Esophagus mucosa (tissue), 1 donor: ENCODE measurements at places on chromosomes 13 and 19.

DNA sequence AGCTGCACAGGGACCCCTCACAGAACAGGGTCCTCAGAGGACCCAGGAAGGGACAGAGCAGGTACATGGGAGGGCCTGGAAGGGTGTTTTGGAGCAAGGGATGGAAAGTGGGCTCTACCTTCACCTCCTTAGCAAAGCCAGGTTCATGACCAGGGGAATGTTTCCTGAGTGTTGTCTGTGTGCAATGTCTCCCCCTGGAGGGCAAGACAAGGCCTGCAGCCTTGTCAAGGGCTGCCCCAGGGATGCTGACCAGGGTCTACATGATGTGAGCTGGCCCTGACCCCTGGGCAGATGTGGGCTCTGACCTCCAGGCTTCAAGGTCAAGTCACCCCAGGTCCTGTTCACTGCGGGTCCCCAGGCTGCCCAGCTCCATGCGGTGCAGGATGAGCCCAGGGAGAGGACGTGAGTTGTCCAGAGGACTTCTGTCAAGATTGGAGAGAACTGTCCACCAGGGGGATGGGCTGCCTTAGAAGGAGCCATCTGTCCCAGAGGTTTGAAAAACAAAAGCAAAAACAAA is 1.0 kb upstream of the CEACAM1 start:
- peak; percentile 79 for ATAC-seq

DNA sequence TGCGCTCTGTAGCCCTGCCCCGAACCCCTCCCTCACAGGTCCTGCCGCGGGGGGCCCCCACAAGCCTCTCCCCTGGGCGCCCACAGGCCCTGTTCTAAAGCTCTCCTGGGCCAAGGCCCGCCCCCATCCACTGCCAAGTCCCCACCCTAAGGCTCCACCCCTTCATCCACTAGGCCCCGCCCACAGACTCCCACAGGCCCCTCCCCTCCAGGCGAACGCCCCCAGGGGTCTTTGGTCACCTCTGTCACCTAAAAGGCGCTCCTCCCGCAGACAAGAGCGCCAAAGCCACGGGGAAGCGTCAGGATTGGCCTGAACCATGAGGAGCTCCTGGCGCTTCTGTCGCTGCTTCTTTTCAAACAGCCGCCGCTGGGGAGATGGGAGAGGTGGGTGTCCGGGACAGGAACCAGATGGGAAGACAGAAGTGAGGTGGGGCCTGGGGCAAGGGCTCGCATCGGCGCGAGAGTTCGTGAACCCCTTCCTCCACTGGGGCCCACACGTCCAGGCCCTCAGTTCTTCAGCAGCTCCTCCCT is 2.3 kb downstream of the TULP2 start:
- peak; percentile 13 for ATAC-seq

GRCh38 chr19:51327066-51328001 is 14.6 kb downstream of the VSIG10L start:
- peak; percentile 54 for ATAC-seq

GRCh38 chr13:29955137-29955650 is 104.8 kb upstream of the UBL3 start:
- no peak for ATAC-seq

- no peak for ATAC-seq
Observed at GRCh38 chr19:42389899-42390298, at the start of gene CNFN. TSS of gene CNFN (minus strand) at chr19:42390297. CDS start at chr19:42389037, 1,260 bp downstream.

DNA sequence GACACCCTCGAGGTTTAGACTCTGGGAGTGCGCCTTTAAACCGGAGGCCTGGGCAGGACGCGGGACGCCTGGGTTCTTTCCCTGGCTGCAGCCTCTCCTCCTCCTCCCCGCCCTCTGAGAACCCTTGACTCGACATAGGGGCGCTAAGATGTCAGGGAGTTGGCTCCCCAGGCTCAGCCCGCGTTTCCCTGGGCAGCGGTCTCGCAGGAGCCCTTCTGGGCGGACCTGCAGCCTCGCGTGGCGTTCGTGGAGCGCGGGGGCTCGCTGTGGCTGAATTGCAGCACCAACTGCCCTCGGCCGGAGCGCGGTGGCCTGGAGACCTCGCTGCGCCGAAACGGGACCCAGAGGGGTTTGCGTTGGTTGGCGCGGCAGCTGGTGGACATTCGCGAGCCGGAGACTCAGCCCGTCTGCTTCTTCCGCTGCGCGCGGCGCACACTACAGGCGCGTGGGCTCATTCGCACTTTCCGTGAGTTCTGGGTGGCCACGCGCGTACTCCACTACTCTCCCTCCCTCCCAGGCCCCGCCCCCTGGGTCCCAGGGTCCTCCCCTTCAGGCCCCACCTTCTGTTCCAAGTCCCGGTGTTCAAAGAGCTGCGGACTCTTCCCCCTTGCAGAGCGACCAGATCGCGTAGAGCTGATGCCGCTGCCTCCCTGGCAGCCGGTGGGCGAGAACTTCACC is 1.3 kb downstream of the ICAM5 start:
- peak; percentile 22 for ATAC-seq

GRCh38 chr19:18589380-18590272 is 1.0 kb downstream of the REX1BD start:
- peak; percentile 76 for ATAC-seq

DNA sequence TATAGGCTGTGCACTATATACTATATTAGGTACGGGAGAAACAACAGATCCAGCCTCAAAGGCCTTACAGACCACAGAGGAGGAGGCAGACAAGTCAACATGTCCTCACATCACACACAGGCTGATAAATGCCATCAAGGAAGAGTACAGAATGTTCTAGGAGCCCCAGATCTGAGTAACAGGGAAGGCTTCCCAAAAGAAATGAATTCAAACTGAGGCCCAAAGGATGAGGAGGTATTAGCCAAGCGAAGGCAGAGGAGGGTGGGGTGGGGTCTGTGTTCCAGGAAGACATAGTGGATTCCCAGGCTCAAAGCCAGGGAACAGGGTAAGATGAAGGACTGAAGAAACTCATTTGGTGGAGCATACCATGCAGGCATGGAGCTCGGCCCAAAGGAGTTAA is 55.1 kb downstream of the RXFP2 start:
- no peak for ATAC-seq

- ATAC-seq: peak; percentile 78
Observed at GRCh38 chr13:106570299-106570852, 2.4 kb upstream of the ARGLU1 start.

GRCh38 chr13:45718063-45718462 is 15.9 kb downstream of the CBY2 start:
- no peak for ATAC-seq

DNA sequence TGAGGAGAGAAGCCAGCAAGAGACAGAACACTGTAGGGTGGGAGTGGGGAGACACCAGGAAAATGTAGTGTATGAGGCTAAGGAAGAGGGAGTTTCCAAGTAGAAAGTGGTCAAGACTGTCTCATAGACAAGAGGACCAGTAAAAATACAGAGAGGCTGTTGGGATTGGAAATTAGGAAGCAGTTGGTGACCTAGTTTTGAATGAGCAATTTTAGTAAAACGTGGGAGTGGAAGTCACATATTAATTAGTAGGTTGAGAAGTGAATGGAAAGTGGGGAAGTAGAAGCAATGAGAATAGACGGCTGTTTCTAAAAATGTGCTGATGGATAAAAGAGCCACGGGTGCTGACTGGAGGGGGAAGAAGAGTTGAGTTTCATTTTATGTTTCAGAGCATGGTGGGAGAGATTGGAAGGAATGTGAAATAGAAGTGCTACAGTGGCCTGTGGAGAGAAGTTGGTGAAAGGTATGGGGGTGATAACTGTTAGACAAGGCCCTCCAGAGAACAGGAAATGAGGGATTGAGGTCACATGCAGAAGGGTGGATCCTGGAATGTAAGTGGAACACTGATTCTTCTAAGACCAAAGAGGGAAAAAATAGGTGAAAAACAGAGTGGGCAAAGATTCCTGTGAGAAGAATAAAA is 247.3 kb downstream of the MTUS2 start:
- no peak for ATAC-seq

DNA sequence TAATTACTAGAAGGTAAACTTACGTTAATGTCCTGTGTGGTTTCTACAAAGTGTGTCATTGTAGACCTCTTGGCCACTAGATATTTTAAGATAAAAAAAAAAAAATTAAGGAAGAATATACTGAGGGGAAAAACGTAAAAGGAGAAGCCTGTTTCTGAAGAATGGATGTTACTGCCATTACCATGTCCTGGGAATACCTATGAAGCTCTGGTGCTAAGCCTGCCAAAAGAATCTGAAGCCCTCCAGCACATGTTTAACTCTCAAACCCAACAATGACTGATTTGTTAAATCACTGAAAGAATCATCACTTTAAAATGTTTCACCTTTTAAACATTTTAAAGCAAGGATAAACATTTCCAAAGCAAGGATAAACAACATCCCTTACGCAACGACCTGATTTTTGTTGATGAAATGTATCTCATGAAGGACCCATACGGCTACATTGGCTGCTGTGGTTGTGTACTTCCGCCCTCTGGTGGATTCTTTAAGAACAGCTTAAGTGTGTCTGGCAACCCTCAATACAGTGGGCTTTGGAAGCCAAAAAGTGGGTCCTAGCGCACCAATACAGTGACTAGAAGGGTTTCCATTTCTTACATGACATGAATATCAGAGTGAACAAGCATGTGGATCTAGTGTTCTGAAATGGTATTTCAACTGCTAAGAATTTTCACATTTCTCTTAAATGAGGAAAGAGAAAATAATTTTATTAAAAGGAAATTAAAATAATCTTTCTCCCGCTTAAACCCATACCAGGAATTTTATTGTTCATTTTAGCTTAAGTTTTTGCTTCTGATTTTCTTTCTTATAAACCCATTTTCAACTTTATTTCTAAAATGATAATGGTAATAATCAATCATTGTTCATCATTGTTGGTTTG is 74.5 kb upstream of the RAP2A start:
- peak; percentile 80 for ATAC-seq

GRCh38 chr13:98503175-98504028 is 73.5 kb downstream of the STK24 start:
- no peak for ATAC-seq

- no peak for ATAC-seq
Observed at GRCh38 chr13:75404726-75405125, 77.2 kb downstream of the TBC1D4 start.

- ATAC-seq: no peak
Observed at GRCh38 chr19:16944626-16945363, 56.0 kb downstream of the F2RL3 start.

DNA sequence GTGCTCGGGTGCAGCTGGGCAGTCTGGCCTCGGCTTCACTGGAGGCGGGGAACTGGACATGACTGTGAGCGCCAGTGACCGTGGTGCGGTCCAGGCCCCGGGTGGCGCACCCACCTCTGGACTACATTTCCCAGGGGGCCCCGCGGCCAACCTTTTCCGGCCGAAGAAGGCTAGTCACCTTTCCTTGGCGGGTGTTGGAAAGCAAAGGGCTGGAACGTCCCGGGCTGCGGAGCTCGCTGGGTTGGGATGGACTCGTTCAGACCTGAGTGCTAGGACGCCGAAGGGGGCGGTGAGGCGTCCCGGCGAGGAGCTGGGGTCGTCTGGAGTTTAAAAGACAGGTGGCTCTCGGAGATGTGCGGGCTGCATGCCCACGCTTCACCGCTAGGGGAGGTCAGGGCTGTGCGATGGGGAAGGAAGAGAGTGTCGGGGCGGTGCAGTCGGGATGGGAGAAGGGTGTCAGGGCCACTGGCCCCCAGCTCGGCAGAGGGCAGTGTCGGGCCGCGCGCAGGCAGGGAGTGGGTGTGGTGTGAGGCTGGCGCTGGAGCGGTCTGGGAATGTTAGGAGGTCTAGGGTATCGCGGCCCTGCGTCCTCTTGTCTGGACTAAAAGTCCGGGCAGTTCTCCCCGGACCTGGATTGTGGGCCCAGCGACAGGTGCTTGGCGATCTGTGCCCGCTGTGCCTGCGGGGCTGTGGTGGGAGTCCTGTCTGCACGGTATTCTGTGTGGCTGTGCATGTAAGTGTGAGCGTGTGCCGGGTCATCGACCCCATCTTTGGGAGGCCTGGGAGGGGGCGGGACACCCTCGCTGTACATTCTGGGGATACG is 57.1 kb downstream of the ZNF568 start:
- peak; percentile 100 for ATAC-seq

DNA sequence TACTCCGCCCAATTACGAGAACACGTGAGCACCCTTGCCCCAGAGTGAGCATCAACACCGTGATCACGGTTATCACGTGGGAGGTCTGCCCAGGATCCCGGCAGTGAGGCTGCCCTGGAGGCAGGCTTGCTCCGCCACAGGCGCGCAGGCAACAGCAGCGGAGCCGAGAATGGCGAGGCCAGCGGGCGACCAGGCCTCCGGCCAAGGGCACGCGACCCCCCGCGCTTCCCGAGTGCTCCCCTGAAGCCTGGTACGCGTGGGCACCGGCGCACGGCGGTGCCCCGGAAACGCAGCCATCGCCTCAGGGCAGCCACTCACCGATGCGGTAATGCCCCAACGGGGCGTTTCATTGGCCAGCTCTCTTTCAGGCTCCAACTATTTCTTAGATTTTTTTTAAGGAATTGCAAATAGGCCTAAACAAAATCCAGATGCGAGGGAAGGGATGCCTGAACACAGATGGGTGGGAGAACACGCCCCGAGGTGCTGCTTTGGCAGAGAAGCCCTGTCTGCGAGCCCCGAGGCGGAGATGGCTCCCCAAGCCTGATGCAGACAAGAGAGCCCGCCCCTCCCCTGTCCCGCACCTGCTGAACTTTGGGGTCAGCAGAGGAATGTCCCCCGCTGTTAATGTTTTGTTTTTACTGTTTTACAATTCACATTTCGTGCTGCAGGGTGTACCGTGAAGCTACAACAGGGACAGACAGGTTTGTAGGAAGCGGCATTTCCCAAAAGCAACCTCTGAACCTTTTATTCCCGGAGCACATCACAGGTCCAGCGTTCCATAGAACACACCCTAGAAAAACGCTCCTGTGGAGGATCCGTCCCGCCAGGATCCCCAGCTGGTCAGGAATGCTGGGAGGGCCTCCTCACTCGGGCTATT is 132.7 kb downstream of the ZDHHC20 start:
- ATAC-seq: peak; percentile 63

GRCh38 chr13:34901572-34901971 is 40.5 kb upstream of the NBEA start:
- ATAC-seq: no peak

- ATAC-seq: no peak
Observed at GRCh38 chr19:39407410-39407659, 688 bp downstream of the ZFP36 start.

DNA sequence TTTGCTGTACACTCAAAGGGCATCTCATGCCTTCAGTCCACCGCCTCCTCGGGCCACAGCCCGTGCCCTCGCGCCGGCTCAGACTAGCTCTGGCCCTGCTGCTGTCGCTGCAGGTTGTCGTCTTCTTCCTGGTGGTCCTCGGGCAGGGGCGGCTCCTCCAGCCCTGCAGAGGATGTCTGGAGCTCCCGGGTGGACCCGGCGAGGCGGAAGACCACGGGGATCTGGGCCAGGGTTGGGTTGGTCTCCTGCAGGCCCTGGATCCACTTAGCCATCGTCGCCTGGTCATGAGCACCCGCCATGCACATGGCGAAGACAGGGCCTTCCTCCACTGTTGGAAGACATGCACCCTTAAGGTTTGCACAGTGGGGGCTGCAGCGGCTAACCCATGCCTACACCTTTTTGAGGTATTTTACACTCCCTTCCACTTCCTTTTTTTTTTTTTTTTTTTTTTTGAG is 489 bp upstream of the ZNF653 start:
- ATAC-seq: peak; percentile 30

DNA sequence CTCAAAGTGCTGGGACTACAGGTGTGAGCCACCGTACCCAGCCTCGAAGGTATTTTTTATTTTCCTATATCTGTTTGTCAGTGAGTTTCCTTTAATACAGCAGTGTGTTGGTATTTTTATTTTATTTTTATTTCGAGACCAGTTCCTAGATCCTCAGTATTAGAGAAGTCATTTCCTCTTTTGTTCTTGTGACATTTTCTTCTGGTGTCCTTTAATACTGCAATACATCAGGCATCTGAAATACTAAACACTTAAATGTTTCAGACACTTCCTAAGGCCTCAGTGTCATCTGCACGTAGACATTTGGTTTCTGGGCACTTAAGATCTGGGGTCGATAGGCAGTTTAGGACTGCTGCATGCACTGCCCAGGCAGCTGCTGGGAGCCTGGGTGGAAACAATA is 22.5 kb downstream of the GATAD2A start:
- ATAC-seq: no peak
